CD4-positive, alpha-beta T cell treated with Interleukin-15 for 4 hours (primary cell): ENCODE measurements at places on chromosomes 4 and X.

GRCh38 chr4:29970626-29971025 lies 749.5 kb upstream of the PCDH7 start:
- no peak for DNase-seq

DNA sequence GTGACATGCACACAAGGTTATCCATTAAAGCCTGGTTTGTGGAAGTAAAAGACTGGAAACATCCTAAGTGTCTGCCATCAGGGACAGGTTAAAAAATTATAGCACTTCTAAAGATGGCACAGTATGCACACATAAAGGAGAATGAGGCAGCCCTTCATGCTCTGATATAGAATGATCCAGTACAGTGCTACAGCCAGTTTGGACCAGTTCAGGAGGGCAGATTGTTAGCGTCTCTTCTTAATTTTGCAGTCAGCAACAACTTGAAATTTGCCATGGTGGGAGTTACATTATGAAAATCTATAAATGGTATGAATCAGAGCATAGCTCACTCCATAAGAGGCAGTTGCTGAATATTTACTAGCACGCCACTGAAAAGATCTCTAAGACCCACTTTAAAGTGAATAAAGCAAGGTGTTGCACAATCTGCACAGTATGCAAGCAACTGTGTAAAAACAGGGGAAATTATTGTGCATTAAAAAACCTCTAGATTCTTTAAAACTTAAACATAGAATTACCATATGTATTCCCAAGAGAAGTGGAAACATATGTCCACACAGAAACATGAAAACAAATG lies 20.3 kb upstream of the SOD3 start:
- no peak for DNase-seq

DNA sequence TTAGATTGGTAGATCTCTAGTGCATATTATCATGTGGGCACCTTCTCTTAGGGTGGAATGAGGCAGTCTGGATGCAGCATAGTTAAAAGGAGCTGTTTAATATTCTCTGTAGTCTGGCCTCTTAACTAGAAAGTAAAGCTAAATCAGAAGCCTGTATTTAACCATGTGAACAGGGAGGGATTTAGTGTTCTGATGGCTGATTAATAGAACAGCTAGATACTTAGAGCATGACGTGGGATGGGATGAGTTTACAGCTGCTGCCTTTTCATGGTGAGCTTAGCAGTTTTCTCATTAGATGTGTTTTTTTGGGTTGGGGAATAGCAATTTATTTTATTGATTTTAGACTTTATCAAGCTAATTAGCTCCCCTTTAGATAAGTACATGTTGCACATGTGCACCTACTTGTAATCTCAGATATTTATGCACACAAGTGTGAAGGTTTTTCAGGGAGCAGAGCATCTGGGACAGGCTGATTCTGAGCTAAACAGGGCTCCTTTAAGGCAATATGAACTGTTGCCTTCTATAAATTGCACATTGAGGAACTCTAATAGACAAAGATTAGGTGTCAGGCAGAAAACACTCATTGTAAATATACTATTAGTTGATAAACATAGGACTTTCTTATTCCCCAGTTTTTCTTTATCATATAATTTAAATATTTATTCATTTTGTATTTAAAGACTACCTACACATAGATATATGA lies 34.1 kb downstream of the YIPF6 start:
- no peak for DNase-seq

- no peak for DNase-seq
These were observed 7.5 kb upstream of the BCOR start for GRCh38 chrX:40104985-40105834.

- no peak for DNase-seq
These were observed 94.3 kb downstream of the HPRT1 start for GRCh38 chrX:134554291-134554690.

- DNase-seq, result no peak
These were observed 148.8 kb downstream of the NWD2 start for GRCh38 chr4:37393321-37393720.
